Activated T-cell treated with anti-CD3 and anti-CD28 coated beads for 48 hours (primary cell): ENCODE measurements at places on chromosomes 1 and 21.

DNA sequence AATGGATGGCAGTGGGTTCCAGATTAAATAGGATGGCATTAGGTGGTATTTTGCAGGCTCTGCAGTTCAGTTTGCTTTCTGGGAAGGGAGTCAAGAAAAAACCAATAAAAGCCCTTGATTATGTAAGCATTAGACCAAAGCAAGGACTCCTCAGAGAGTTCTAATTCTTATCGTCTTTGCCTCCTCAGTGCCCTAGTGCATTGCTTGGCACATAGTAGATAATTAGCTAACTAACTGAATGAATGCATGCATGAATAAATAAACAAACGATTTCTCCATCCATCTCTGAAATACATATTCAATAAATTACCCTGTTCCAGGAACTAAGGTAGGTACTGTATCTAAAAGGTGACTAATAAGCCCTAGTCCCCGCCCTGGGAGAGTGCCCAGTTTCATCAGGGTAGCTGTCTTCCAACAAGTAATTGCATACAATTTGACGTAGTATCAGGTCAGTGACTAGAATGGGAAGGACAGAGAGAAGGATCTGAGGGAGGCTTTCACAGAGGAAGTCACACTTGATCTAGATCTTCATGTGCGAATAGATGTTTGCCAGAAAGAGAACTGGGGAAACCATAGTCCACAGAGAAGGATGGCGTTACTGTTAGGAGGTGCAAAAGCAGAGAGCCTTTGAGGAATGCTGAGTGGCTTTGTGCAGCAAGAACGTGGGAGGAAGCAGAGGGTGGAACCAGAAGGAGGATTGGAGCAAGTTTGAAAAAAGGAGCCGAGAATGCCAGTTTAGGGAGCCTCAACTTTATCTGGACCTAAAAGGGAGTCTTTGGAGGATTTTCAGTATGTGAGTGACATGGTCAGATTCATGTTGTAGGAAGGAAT lies 111.4 kb downstream of the TBX19 start:
- DNase-seq, result no peak

DNA sequence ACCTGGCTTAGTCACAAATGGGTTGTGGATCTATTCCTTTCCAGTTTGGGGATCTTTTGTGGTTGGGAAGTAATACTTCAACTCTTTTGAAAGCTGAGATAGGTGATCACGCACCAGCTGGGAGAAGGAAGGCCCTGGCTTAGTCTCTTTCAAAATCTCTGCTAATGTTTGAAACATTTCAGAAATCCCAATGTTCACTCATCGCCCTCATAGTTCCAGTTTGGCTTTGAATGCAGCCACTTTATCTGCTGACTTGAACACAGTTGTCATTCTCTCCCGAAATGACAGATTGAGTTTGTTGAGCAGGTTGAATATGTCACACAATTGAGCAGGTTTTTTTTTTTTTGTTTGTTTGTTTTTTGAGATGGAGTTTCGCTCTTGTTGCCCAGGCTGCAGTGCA lies 24.6 kb downstream of the RASAL2 start:
- DNase-seq, result no peak

- DNase-seq, result no peak
Measured at GRCh38 chr21:38303300-38303699, 46.5 kb downstream of the KCNJ15 start.

- DNase-seq, result no peak
Measured at GRCh38 chr1:243258731-243259130, 2.9 kb downstream of the SDCCAG8 start.

- DNase-seq, result no peak
Measured at GRCh38 chr1:179043266-179043665, 17.6 kb downstream of the FAM20B start.

DNA sequence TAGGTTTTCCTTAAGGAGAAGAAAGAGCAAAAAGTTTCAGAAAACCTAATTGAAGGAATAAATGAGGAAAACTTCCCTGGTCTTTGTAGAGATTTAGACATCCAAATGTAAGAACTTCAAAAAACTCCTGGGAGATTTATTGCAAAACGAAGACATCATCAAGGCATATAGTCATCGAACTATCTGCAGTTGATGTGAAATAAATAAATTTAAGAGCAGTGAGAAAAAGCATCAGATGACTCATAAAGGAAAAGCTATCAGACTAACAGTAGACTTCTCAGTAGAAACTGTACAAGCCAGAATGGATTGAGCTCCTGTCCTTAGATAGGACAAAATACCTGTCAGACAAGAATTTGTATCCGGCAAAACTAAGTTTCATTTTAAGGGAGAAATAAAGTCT lies 569.4 kb upstream of the ADAMTS5 start:
- DNase-seq, result no peak
